HS-27A (cell line): ENCODE measurements at places on chromosomes 6 and 20.

- no peak for DNase-seq
Measured at GRCh38 chr6:26613689-26614683, 17.2 kb downstream of the ABT1 start.

DNA sequence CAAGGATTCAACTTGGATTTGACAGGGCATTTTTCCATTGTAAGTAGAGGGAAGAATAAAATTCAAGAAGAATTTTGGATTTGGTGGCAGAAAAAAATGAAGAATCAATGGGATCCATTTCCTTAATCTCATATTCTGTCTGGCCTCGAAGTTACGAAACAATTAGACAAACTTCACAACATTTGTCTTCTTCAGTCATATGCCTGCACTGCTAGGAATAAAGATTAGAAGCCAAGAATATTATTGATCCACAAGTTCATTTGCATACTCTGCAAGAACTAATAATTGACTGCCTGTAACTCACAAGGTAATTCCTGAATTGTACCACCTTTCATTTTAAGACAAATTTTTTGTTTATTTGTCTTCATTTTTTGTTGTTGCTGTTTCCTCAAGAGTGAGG is 486.2 kb downstream of the HAO1 start:
- DNase-seq = no peak

GRCh38 chr6:43716099-43716498 is 28.5 kb upstream of the MRPS18A start:
- no peak for DNase-seq

DNA sequence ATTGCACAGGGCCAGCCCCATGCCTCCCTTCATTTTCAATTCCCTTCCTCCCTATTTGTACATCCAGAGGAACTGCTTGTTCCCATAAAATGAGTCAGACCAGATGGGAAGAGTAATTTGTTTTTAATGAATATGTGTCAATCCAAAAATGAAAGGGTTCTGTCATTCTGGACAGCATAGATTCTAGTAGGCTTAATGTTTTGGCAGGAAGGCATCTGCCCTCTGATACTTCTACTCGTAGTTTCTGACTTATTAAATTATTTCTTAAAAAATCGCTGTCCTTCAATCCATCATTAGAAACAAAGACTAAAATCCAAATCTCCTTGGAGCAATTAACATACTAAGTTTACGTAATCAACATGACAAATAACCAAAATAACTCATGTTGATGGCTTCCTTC is 665.5 kb downstream of the TENT5A start:
- no peak for DNase-seq

DNA sequence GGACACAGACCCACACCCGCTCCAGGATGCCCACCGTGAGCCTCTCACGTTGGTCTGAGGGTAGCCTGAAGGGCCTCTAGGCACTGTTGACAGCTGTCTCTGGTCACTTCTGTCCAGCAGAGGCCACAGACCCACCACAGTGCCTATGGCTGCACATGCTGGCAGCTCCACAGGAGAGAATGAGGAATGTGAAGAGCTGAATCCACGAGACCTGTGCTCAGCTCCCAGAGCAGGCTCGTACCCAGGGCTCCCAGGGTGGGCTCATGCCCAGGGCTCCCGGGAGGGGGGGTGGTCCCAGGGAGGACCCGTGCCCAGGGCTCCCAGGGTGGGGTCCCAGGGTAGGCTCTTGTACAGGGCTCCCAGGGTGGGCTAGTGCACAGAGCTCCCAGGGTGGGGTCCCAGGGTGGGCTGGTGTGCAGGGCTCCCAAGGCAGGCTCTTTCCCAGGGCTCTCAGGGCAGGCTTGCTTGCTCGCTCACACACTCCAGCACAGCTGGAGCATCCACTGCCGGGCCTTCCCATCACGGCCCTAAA is 201.0 kb downstream of the SYNDIG1 start:
- no peak for DNase-seq

GRCh38 chr6:153787341-153787606 is 251.8 kb upstream of the OPRM1 start:
- no peak for DNase-seq

- no peak for DNase-seq
Measured at GRCh38 chr20:50722424-50723155, 8.8 kb upstream of the PARD6B start.

DNA sequence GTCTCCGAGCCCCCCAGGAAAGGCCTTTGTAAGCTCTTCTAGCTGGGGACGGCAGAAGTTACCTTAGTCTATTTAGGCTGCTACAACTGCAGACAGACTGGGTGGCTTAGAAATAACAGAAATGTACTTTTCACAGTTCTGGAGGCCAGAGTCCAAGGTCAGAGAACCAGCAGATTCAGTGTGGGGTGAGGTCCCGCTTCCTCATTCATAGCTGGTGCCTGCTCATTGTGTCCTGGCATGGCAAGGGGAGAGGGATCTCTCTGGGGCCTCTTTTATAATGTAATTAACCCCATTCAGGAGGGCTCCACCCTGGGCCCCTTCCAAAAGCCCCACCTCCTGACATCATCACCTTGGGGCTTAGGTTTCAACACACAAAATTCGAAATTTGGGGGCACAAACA is 315.1 kb downstream of the CDH4 start:
- DNase-seq = no peak

- no peak for DNase-seq
Measured at GRCh38 chr6:34513646-34514045, 42.5 kb downstream of the SPDEF start.

GRCh38 chr20:44328428-44328827 is 8.4 kb upstream of the R3HDML start:
- DNase-seq = no peak

DNA sequence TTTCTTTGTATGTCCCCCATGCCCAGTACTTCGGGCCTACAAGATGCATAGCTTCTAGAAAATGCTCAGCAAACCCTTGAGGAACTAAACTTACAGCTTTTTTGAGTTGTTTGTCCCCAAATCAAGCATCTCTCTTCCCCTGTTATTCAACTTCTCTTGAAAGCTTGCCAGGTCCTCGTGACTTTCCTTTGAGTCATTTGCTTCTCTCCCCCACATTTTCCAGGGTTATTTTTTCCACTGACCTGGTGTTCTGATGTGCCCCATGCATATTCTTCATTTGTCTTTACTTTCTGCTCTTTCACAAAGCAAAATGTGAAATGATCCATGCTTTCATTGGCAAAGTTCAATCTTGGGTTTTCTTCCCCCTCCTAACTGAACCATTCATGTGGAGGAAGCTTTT is 204.8 kb downstream of the TFAP2A start:
- peak; percentile 45 for DNase-seq

DNA sequence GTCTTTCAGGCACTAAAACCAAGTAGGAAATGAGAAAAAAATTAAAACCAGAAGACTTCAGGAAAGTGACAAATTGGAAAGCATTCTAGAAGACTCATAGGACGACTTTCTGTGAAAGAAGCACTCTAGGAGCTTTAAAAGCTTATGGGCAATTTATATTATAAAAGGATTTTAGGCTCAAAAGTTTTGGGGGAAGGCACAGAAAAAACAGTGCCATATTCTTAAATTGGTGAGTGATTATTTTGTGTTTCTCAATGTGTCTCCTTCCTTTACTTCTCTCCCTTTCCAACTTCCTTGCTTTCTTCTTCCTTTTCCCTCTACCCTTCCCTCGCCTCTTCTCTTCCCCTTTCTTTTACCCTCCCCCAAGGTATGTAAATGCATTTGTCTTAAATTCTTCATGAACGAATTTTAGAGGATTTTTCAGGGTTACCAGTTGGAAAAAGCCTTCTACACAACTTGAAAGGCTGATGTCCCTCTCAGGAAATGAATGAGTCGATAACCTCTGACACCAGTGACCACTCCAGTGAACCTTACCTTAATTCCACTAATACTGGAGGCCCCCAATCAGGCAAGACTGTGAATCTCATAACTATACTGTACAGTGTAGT is 2.6 kb upstream of the LIN28B start:
- DNase-seq = no peak

- peak; percentile 62 for DNase-seq
Measured at GRCh38 chr6:154732538-154733182, 556 bp upstream of the SCAF8 start.

GRCh38 chr6:157879034-157879872 is 56.2 kb downstream of the SNX9 start:
- DNase-seq = no peak

DNA sequence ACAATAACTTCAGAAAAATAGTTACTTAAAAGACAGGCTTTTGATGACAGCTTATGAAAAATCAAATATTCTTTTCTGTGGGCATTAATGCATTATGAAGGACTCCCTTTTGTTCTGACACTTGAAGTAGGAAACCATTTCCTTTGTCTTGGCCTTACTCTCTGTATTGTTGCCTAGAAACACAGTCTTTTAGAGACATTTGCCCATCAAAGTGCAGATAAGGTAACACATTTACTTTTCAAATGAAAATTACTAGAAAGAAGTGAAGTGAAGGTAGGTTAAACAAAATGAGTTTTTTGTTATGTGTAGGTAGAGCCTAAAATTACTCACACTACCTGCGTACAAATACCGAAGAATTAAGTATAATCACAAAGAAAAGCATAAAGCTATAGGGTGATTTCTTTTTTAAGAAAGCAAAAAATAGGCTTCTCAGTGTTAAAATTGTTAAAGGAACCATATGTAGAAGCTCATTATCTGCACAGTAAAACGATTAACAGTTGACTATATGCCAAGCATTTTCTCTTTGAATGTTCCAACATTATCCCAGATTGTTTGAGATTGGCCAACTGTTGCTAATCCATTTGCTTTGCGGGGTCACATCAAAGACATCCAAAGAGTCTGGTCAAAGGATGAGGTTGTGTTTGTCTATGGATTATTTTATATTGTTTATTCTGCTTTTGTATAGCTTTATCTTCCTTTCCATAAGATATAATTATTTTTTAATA is 542.0 kb upstream of the RNF217 start:
- no peak for DNase-seq

GRCh38 chr6:158718461-158719046 is 68.7 kb downstream of the SYTL3 start:
- no peak for DNase-seq

GRCh38 chr6:11093626-11094410 is at the start of gene SMIM13:
Gene SMIM13 (plus strand): TSS chr6:11093834. CDS start chr6:11094314, 480 bp downstream.
- DNase-seq = peak; percentile 99

- DNase-seq = no peak
Measured at GRCh38 chr20:33299111-33299603, 16.1 kb downstream of the BPIFB1 start.

DNA sequence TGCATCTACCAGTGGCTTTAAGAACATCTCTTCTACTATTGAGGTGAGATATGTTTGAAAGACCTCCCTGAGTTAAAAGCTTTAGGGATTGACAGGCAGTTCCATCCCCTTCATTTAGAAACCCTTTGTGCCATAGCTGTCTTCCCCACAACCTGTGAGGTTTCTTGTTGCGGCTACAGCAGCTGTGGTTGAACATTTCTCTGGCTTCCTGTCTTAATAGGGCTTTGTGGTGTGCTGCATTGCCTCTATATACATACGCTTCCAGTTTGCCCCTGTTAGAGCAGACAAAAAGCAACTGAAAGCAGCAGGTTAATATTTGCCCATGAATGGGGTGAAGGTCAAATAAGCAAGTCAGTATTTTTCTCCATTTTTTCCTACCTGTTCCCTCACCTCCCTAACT is 210.2 kb downstream of the TMEM200A start:
- no peak for DNase-seq

GRCh38 chr6:121338366-121338765 is 4.1 kb upstream of the TBC1D32 start:
- no peak for DNase-seq

DNA sequence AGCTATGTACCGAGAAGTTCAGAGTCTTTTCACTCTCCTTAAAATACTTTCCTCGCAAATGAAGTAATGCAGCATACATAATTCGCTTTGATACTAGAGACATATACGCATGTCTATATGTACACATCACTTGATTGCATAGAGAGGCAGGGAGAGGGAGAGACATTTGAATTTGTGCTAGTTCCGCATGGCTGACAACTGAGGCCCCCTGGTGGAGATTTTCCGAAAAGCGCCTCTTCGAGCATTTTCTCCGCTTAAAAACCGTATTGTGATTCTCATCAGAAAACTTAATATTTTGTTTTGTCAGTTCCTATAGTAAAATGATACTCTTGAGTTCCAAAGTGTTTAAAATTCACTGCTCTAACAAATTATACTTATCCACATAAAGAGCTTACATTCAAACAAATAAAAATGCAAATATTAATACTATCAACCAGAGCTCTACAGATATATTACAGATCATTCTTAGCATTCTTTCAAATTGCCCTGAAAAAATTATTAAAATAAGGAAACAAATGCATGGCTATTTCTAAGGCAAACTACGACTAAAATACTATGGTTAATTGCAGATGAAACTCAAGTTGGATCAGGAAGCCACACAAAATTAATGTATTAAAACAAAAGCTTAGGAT is 637 bp downstream of the MYLK4 start:
- DNase-seq = no peak
